Stimulated activated CD4-positive, alpha-beta T cell treated with anti-CD3 and anti-CD28 coated beads, Interleukin-1b, Interleukin-23, amount 100 ng/mL, for 4 hours (primary cell): ENCODE measurements at places on chromosomes 3 and 15.

DNA sequence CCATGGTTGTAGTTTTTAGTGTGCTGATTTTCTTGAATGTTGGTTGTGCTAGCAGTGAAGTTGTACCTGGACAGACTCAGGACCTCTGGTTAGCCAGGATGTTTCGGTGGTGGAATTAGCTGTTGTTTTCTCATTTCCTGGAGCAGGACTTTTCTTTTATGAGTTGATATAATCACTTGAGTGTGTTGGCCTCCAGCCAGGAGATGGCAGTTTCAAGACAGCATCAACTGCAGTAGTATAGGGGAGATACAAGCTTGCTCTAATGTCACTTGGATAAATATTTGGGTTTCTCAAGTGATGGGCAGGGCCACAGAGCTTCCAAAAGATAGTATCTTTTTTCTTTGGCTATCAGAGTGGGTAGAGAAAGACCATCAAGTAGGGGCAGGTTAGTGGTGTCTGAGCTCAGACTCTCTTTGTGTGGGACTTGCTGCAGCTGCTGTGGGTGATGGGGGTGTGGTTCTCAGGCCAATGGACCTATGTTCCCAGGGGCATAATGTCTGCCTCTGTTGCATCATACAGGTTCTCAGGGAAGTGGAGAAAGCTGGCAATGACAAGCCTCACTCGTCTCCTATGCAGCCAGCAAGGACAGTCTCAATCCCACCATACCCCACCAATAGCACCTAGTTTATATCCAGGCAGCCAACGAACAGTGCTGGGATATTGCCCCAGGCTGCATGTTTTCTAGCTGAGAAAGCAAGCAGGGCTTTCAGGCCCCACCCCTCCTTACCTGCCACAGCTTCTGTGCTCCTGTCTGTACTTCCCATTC lies 14.6 kb upstream of the OR5K2 start:
- DNase-seq, result no peak

DNA sequence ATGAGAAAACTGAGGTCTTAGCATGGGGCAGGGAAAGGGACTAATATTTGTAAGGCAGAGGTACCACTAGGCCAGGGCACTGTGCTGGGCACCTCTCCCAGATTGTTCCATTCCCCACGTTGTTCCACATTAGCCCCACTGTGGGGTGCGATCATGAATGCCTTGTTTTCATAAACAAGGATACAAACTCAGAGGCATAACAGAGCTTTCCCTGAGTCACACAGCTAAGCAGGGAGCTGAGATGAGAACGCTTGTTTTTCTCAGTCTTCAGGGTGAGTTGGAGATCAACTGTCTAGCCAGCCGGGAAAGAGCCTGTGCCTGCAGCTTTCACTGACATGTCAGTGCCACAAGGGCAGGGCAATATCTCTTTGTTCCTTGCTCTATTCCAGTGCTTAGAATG lies 47.9 kb upstream of the ITGA11 start:
- DNase-seq, result no peak

- DNase-seq, result no peak
Observed at GRCh38 chr3:12040902-12041301, 36.7 kb downstream of the SYN2 start.

DNA sequence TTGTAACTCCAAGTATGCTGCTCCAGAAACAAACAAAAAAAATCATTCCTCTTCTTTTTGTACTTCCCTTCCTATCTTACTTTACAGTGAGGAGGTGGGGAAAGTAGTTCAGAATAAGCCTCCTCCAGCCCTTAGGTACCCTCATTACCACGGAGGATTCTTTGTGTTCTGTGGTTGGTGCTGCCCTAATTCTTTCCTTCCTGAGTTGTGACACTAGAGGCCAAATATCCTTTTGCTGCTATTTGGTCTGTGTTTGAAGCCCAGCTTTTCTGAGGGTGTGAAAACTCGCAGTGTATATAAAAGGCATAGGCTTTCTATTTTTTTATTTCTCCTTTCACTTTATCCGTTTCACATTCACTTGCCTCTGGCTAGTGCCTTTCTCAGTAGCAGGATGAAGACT lies 98.2 kb downstream of the HHLA2 start:
- DNase-seq, result no peak

- no peak for DNase-seq
Observed at GRCh38 chr3:37217098-37217849, 42.9 kb upstream of the LRRFIP2 start.
